ENCODE measurements at places on chromosomes 7 and 10.

DNA sequence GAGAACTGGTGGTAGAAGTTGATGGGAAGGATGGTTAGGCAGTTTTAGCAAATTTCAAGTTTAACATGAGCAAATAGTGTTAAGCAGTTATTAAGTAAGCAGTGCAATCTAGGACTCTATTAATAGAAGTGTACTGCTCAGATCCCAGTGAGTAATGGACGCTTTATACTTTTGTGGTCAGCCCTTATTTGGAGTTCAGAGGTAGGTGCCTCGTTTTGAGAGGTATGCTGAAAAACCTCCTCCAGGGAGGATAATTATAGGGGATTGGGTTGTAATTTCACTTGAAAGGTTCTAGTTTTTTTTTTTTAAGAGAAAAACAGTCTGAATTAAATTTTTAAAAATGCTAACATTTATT is 33.5 kb upstream of the CCDC7 start:
- H3K36me3 ChIP-seq: no peaks in the 10 kb centered on the region
- H3K27me3 ChIP-seq: no peaks in the 10 kb centered on the region
- peak; percentile 86 for DNase-seq
- no peak overlapping the region for H3K27ac ChIP-seq

DNA sequence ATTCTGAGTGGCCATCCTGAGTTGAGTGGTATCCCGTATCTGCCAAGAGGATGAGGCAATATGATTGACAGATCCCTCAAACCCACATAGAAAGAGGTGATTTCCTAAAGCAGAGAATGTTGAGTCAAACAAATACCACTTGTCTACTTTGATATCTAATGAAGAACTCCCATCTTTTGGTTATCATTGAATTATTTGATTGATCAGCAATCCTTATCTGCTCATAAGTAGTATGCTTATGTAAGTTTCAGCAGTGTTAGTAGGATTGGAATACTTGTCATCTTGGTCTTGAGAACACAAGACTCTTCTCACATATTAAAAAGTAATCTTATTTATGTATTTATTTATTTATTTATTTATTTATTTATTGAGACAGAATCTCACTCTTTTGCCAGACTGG is 147.3 kb downstream of the DPY19L1 start:
- H3K4me3 ChIP-seq: no peak overlapping the region
- no peaks in the 10 kb centered on the region for H3K4me1 ChIP-seq
- H3K36me3 ChIP-seq: no peaks in the 10 kb centered on the region
- no peak overlapping the region for H3K27ac ChIP-seq

DNA sequence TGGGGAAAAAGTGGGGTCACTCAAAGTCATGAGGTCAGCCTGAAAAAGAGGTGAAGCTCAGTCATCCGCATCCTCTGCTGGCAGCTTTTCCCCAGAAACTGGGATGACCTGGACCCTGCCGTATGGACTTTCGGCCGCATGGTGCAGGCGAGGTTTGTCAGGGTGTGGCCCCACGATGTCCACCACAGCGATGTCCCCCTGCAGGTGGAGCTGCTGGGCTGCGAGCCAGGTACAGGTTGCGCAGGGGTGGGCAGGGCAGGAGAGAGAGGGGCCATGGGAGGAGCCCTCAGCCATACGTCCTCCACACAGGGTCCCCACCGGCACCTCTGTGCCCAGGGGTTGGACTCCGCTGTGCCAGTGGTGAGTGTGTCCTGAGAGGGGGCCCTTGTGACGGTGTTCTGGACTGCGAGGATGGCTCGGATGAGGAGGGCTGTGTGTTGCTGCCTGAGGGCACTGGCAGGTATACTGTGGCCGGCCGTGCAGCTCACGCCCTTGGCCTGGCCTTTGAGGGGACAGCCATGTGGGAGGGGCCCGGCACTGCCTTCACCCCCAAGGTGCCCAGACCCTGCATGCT is 23.0 kb upstream of the ZNF467 start:
- H3K4me3 ChIP-seq: no peak overlapping the region
- no peaks in the 10 kb centered on the region for H3K4me1 ChIP-seq
- H3K27ac ChIP-seq: no peak overlapping the region
- DNase-seq: no peak

GRCh38 chr7:42217053-42217452 is 20.0 kb downstream of the GLI3 start:
- H3K27me3 ChIP-seq: no peaks in the 10 kb centered on the region
- no peaks in the 10 kb centered on the region for H3K36me3 ChIP-seq
- H3K27ac ChIP-seq: no peak overlapping the region
- DNase-seq: no peak
- H3K4me3 ChIP-seq: no peak overlapping the region

GRCh38 chr10:49292565-49293207 is 6.3 kb upstream of the C10orf71 start:
- DNase-seq: no peak
- no peaks in the 10 kb centered on the region for H3K36me3 ChIP-seq
- no peak overlapping the region for H3K4me3 ChIP-seq
- H3K27ac ChIP-seq: no peak overlapping the region

DNA sequence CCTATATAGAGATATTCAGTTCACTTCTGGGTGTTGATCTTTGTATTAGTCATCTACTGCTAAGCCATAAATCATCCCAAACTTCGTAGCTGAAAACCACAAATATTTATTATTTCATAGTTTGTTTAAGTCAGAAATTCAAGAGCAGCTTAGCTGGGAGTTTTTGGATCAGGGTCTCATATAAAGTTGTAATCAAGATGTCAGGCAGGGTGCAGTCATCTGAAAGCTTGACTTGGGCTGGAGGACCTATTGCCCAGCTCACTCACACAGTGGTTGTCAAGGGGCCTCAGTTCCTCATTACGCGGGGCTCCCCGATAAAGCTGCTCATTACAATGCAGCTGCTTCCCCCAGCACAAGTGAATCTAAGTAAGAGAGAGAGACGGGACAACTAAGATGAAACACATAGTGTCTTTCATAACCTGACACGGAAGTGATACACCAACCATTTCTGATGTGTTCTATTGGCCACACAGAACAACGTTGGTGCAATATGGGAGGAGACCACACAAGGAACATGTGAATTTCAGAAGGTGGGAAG is 15.7 kb downstream of the PPP1R3C start:
- peak; percentile 93 for DNase-seq
- peaks cover 15% of the 10 kb centered on the region for H3K4me1 ChIP-seq
- no peaks in the 10 kb centered on the region for H3K36me3 ChIP-seq
- no peaks in the 10 kb centered on the region for H3K27me3 ChIP-seq
- H3K27ac ChIP-seq: peak overlapping the region; percentile 46

GRCh38 chr7:153052206-153052605 is 292.7 kb downstream of the ACTR3B start:
- H3K27ac ChIP-seq: no peak overlapping the region
- no peaks in the 10 kb centered on the region for H3K4me1 ChIP-seq
- no peaks in the 10 kb centered on the region for H3K36me3 ChIP-seq
- H3K27me3 ChIP-seq: no peaks in the 10 kb centered on the region
- DNase-seq: no peak
- H3K4me3 ChIP-seq: no peak overlapping the region

DNA sequence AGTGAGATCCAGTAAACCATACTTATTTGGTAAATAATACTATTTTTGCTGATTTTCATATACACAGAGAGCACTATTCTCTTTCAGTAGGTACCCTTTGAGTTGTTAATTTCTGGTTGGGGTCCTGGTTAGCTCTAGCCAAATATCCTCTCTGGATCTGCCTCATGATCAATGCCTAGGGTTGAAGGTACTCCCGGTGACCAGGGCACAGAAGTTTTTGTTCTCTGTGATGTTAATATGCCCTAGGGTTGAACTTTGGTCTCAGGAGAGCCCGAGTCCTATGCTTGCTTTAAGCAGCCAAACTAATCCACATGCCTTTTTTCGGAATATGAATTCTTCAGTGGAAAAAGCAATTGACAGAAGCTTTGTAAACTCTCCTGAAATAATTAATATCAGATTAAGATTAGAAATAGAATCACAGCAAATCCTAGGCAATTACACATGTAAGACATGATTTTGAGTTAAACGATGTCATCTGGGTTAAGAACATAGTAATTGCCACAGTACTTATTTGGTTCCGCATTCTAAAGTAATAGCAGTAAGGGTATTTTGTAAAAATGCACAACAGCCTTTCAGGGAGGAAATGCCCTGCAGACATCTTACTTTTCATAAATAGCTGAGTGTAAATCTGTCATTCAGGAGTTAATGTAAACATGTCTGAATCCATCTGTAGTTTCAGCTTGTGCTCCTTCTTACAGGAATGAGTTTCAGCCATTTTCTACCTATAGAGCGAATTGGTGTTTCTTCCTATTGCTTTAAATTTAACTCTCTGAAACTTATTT is 10.1 kb downstream of the CHN2 start:
- DNase-seq: no peak
- no peaks in the 10 kb centered on the region for H3K4me1 ChIP-seq
- H3K27ac ChIP-seq: no peak overlapping the region
- no peak overlapping the region for H3K4me3 ChIP-seq

- DNase-seq: no peak
- H3K27ac ChIP-seq: no peak overlapping the region
- no peaks in the 10 kb centered on the region for H3K27me3 ChIP-seq
- no peak overlapping the region for H3K4me3 ChIP-seq
Observed at GRCh38 chr7:5553298-5553877, 129.8 kb upstream of the TNRC18 start.

- no peak for DNase-seq
- H3K4me1 ChIP-seq: peaks cover 2% of the 10 kb centered on the region
- no peak overlapping the region for H3K4me3 ChIP-seq
- no peaks in the 10 kb centered on the region for H3K27me3 ChIP-seq
- peaks cover 15% of the 10 kb centered on the region for H3K36me3 ChIP-seq
- H3K27ac ChIP-seq: no peak overlapping the region
Observed at GRCh38 chr7:100021297-100021696, 5.9 kb downstream of the ZKSCAN1 start.

GRCh38 chr7:135459951-135460567 is 49.8 kb downstream of the CNOT4 start:
- H3K4me1 ChIP-seq: no peaks in the 10 kb centered on the region
- H3K27ac ChIP-seq: no peak overlapping the region
- DNase-seq: no peak

Data from fibroblast of lung (primary cell).